ENCODE measurements at places on chromosomes 6 and 20. TPM values are rescaled to one million over a fixed set of nuclear protein-coding genes. Genes with fewer than 3 reads are reported as not detected.

DNA sequence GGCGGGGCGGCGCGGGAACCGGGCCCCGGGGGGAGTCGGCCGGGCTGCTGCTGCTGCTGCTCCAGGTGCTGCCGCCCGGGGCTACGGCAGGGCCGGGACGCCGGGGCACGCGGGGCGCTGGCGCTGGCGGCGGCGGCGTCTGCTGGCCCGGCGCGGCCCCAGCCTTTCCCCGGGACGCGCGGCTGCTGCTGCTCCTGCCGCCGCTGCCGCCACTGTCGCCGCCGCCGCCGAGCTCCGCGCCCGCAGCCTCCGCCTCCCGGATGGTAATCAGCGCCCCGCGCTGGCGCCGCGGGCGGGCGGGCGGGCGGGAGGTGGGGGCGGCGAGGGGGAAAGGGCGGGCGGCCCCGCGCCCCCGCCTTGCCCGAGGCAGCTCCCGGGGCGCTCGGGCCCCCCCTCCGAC, 306 bp downstream of the EBF4 start:
- peaks cover 1% of the 10 kb centered on the region for H3K27me3 ChIP-seq
- H3K4me3 ChIP-seq = peak overlapping the region; percentile 48
- no peak overlapping the region for H3K27ac ChIP-seq
- DNase-seq = no peak
- H3K36me3 ChIP-seq = no peaks in the 10 kb centered on the region
- peaks cover 6% of the 10 kb centered on the region for H3K4me1 ChIP-seq

HLA-DQA2 gene
- total RNA-seq = not detected

DNA sequence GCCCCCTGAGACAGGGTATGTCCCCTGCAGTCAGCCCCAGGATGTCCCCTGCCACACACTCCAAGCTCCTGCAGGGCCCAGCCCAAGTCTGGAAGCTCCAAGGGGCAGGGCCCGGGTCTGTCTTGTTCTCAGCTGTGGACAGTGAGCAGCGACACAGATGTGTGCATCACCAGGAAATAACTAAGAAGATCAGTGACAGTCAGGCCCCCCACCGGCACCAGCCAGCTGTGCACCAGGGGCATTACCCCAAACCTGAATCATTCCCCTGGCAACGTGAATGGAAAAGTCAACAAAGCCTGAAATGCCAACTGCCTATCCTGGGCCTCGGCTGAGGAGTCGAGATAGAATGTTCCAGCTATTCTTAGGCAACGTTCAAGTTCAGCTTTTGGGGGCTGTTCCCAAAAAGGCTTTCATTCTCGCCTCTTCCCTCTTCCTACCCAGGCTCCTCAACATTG, 105.0 kb downstream of the PREX1 start:
- no peak overlapping the region for H3K4me3 ChIP-seq
- H3K27me3 ChIP-seq = no peaks in the 10 kb centered on the region
- H3K4me1 ChIP-seq = peaks cover 5% of the 10 kb centered on the region
- no peak overlapping the region for H3K27ac ChIP-seq
- DNase-seq = no peak

DNA sequence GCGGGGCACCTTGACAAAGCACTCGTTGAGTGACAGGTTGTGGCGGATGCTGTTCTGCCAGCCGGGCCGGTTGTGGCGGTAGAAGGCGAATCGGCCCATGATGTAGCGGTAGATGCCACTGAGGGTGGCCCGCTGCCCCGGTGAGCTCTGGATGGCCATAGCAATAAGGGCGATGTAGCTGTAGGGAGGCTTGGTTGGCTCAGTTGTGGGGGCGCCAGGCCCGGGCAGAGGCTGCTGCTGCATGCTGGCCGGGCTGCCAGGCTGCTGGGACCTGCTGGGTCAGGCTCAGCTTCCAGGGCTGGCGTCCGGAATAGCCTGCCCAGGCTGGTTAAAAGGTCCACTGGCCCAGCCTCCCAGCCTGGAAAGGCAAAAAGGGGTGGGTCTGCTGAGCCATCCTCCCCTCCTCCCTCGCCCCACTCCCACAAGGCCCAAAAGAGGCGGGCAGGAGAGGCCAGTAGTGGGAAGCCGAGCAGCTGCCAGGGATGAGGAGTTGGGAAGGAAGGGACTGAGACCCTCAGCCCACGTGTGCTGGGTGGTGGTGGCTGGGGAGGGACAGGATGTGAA, at the start of gene FOXS1:
TSS of gene FOXS1 (minus strand) at position 305 of the 564 bp plus-strand sequence. CDS start at position 243, 62 bp downstream.
- H3K36me3 ChIP-seq = no peaks in the 10 kb centered on the region
- H3K27ac ChIP-seq = no peak within 1 kb of the TSS
- DNase-seq = no peak
- no peak within 1 kb of the TSS for H3K4me3 ChIP-seq
- H3K4me1 ChIP-seq = peaks cover 7% of the 10 kb centered on the region
- H3K27me3 ChIP-seq = peaks cover 6% of the 10 kb centered on the region

DNA sequence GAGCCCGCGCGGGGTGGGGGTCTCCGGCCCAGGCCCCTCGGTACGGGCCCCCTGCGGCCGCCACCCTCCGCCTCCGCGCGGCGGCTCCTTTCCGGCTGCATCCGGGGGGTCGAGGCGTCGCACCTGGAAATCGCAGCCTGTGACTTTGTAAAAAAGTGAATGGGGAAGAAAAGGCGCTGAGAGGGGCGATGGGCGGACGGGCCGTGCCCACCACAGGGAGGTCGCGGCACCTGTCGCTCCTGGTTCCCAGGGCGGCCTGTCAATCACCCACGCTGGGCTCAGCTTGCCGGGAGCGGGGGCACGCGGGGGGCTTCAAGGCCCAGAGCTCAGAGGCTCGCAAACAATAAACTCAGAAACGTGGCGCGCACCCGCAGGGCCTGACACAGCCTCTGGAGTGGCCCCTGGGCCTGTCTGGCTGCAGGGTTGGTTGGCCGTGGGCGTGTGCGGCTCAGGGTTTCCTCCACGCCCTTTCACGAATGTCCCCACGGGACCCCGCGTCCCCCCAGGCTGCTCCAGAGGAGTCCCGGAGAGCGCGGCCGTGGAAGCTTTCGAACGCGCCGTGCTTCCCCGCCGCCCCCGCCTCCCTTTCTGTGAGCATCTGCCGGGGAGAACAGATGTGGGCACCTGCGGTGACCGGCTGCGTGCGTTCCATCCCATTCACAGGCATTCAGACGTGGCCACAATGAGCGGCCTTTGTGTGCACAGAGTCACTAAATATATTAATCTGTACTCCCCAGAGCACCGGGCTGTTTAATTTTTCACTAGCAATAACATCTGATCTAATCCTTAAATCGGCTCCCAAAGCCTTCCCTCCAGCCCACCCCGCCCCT, 6.1 kb upstream of the DLL1 start:
- H3K27ac ChIP-seq = no peak overlapping the region
- peaks cover 7% of the 10 kb centered on the region for H3K27me3 ChIP-seq
- peak overlapping the region; percentile 64 for H3K4me3 ChIP-seq
- no peak for DNase-seq

- peaks cover 13% of the 10 kb centered on the region for H3K4me1 ChIP-seq
- no peak overlapping the region for H3K4me3 ChIP-seq
- no peaks in the 10 kb centered on the region for H3K36me3 ChIP-seq
- no peaks in the 10 kb centered on the region for H3K27me3 ChIP-seq
- H3K27ac ChIP-seq = no peak overlapping the region
- no peak for DNase-seq
These were observed 75.8 kb upstream of the SULF2 start for GRCh38 chr20:47861116-47861515.

BPIFA1 gene
- not detected for total RNA-seq

GRCh38 chr6:123213921-123214320, 217.9 kb downstream of the CLVS2 start:
- H3K27ac ChIP-seq = no peak overlapping the region
- H3K4me3 ChIP-seq = no peak overlapping the region
- DNase-seq = no peak
- no peaks in the 10 kb centered on the region for H3K27me3 ChIP-seq
- no peaks in the 10 kb centered on the region for H3K36me3 ChIP-seq
- no peaks in the 10 kb centered on the region for H3K4me1 ChIP-seq

DNA sequence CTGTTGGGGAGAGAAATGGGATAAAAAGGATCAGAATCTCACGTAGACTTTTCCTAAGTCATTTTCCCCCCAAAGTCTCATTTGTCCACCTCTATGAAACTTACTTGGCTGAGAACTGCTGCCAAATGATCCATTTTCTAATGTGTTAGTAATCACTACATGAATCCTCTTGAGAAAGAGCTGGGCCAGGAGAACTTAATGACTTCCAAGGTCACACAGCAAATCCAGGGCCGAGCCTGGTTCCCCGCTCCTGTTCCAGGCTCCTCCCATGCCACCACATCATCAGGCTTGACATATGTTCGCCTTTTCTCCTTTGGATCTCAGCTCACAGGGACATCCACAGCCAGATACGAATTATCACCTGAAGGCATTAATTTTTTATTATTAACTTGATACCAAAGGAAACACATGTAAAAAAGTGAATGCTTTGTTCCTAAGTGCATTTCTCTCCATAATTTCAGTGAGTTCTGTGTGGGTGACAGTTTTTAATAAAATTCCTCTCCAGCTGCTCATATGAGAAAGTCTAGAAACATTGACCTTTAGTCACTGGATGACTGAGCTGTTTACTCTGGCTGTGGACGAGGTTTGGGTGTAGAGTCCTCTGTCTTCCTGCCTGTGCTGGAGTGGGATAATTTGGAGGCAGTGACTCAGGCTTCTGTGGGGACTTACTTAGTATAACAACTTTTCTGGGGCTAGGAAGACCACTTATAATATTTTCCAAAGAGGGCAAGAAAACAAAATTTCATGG, 276.3 kb downstream of the PAX1 start:
- no peak overlapping the region for H3K4me3 ChIP-seq
- no peaks in the 10 kb centered on the region for H3K4me1 ChIP-seq
- no peak overlapping the region for H3K27ac ChIP-seq
- no peaks in the 10 kb centered on the region for H3K27me3 ChIP-seq

MUC21 gene
- total RNA-seq = not detected

GRCh38 chr6:113375950-113376846, 480.9 kb upstream of the MARCKS start:
- H3K4me3 ChIP-seq = no peak overlapping the region
- no peaks in the 10 kb centered on the region for H3K36me3 ChIP-seq
- H3K27ac ChIP-seq = no peak overlapping the region
- H3K4me1 ChIP-seq = no peaks in the 10 kb centered on the region

DNA sequence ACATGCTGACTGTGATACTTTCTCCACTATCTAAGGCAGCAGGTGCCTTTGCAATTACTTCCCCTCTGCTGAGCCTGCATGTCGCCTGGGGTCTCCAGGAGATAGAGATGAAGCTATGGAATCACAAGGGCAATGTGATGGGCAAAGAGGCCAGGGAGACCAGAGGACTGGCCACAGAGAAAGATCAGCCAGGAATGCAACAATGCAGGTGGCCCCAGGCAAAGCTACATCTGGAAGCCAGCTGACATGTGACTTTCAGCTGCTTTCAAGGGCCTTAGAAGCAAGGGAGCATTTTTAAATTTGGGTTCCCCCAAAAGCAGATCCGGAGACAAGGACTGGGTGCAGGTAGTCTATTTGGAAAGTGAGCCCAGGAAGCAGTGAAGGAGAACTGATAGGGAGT, 107.9 kb upstream of the SRSF6 start:
- no peak for DNase-seq
- no peaks in the 10 kb centered on the region for H3K27me3 ChIP-seq
- no peaks in the 10 kb centered on the region for H3K36me3 ChIP-seq
- H3K4me3 ChIP-seq = no peak overlapping the region
- no peak overlapping the region for H3K27ac ChIP-seq
- H3K4me1 ChIP-seq = no peaks in the 10 kb centered on the region

MRPS18A gene
- 65.4 TPM for total RNA-seq

BPIFB1 gene
- not detected for total RNA-seq

SOX4 gene
- total RNA-seq = 77.3 TPM

MROH8 gene
- total RNA-seq = 2.6 TPM

FAM209B gene
- total RNA-seq = not detected

LINC00237 gene
- 1.8 TPM for total RNA-seq

Data from Caco-2 (cell line).